ENCODE measurements at places on chromosomes 7 and 10. TPM values are rescaled to one million over a fixed set of nuclear protein-coding genes. Genes with fewer than 3 reads are reported as not detected.

GRCh38 chr7:14691034-14691433 is 211.5 kb downstream of the DGKB start:
- H3K36me3 ChIP-seq: no peaks in the 10 kb centered on the region
- H3K4me1 ChIP-seq: no peaks in the 10 kb centered on the region
- no peak for DNase-seq
- H3K4me3 ChIP-seq: no peak overlapping the region

GPR37 gene
- 1.8 TPM for total RNA-seq

ZFYVE27 gene
- 24.7 TPM for total RNA-seq

DNA sequence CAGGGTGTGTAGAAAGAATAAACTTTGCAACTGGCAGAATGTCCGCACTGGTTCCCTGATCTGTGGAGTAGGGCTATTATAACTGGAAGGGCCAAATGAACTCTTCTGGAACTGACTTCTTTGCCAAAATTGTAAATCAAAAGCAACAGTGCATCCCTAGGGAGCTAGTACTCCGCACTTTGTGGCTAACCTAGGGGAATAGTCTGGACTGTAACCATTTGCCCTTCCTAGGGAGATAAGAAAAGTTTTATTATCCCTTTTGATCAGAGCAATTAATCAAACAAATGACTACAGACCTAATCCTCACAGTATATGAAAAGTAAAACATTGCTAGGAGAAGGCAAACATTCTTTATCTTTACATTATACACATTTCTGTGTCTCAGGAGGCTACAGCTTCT is 45.5 kb upstream of the STEAP1B start:
- no peak overlapping the region for H3K4me3 ChIP-seq
- no peak overlapping the region for H3K27ac ChIP-seq
- no peaks in the 10 kb centered on the region for H3K36me3 ChIP-seq
- DNase-seq: no peak
- H3K27me3 ChIP-seq: no peaks in the 10 kb centered on the region
- H3K4me1 ChIP-seq: no peaks in the 10 kb centered on the region

CYP3A7 gene
- not detected for total RNA-seq

DNA sequence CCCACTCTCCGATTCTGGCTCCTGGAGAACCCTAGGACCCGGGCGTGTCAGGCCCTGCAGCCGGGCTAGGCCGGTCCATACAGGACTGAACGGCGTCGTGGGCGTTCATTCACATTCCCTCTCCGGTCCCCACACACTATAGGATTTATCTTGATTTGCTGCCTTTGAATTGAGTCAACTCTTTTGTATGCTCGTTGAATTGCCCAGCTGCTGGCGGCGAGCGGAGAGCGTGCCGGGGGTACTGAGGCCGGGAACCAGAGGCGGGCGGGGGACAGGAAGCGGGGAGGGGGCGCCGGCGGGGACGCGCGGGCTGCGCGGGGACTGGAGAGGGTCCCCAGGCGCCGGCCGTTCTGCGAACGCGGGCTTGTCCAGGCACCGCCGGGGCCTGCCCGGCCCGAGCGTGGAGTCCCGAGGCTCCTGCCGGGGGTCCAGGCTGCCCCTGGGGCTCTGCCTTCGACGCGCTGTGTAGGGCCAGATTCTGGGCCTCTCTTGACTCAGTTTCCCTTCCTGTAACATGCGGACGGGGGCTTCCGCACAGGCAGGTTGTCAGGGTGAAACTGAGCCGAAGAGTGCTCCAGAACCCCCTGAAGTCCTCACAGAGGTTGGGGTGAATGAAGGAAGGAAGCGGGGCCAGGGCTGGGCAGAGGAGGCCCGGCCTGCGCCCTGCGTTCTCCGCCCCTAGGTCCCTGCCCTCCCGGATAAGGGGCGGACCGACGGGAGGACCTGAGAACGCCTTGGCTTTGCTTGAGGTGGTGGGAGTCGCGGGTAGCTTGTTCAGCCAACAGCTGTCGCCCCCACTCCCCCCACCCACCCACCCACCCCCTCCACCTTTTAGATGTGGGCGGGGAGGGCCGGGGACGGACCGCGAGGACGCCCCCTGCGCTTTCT is 769 bp upstream of the ELFN1 start:
- H3K27ac ChIP-seq: no peak overlapping the region
- DNase-seq: no peak
- peaks cover 60% of the 10 kb centered on the region for H3K27me3 ChIP-seq
- H3K4me3 ChIP-seq: no peak overlapping the region
- H3K4me1 ChIP-seq: peaks cover 8% of the 10 kb centered on the region

TMEM26 gene
- not detected for total RNA-seq

DNA sequence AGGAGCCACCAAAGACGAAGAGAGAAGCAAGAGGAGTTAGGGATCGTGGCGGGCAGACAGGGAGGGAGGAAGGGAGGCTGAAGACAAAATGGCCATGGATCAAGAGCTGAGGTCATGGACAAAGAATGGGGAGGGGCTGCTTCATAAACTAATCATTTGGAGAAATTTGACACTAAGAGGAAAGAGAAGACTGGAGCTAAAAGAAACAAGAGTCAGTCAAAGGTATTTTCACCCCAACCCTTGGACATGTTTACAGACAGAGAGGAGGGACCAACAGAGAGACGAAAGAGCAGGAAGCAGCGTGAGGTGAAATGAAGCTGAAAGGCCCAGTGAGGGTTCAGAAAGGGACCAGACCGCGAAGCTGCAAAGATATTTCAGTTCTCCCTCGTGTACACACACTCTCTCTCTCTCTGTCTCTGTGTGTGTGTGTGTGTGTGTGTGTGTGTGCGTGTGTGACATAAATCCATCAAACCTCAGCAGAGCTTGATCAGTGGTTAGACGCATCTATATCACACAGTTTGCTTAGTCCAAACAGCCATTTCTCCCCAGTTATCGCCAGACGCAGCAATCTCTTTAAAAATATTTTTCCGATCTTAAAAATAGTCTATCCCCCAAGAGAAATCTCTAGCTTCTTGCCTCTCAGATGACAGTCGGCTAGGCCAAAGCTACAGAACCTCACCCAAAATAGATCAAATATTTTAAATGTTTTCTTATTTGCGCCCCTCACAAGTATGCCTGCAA is 12.5 kb upstream of the CALD1 start:
- no peak for DNase-seq
- no peaks in the 10 kb centered on the region for H3K36me3 ChIP-seq
- peaks cover 12% of the 10 kb centered on the region for H3K4me1 ChIP-seq
- no peak overlapping the region for H3K27ac ChIP-seq
- H3K27me3 ChIP-seq: no peaks in the 10 kb centered on the region

DNA sequence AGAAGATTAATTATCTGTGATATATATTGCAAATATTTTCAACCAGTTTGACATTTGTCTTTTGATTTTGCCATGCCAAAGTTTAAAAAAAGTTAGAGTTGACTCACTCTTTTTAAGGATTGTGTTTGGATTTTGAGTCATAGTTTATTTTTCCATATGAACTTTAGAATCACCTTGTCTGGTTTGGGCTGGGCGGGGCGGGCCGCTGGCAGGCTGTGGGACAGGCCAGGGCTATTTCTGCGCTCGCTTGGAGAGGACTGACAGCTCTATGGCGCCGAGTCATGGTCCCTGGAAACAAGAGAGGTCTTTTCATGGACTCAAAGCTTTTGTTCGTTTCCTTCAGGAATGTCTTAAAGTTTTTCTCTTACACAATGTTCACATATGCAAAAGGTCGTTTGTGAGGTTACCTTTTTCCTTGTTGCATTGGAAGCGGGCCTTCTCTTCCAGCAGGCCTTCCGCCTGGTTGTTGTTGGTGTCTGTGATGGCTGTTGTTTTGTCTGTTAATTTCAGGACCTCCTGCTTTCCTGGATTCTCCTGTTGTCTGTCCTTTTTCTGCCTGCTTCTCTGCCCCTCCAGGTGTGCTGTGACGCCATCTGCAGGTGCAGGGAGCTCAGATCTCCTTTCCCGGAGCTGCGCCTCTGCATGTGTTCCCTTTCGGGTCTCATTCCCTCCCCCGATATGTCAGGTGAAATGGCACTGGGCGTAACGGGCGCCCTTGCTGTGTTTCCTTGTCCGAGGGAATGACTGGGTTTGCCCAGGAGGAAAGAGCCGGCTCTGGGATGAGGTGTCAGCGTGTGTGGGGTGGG is 53.8 kb downstream of the INPP5A start:
- H3K4me3 ChIP-seq: peak overlapping the region; percentile 35
- no peaks in the 10 kb centered on the region for H3K36me3 ChIP-seq
- peak; percentile 82 for DNase-seq
- peak overlapping the region; percentile 67 for H3K27ac ChIP-seq
- peaks cover 26% of the 10 kb centered on the region for H3K4me1 ChIP-seq

LIPF gene
- not detected for total RNA-seq

PTPRZ1 gene
- 0.28 TPM for total RNA-seq

PNLIPRP2 gene
- total RNA-seq: not detected

DNA sequence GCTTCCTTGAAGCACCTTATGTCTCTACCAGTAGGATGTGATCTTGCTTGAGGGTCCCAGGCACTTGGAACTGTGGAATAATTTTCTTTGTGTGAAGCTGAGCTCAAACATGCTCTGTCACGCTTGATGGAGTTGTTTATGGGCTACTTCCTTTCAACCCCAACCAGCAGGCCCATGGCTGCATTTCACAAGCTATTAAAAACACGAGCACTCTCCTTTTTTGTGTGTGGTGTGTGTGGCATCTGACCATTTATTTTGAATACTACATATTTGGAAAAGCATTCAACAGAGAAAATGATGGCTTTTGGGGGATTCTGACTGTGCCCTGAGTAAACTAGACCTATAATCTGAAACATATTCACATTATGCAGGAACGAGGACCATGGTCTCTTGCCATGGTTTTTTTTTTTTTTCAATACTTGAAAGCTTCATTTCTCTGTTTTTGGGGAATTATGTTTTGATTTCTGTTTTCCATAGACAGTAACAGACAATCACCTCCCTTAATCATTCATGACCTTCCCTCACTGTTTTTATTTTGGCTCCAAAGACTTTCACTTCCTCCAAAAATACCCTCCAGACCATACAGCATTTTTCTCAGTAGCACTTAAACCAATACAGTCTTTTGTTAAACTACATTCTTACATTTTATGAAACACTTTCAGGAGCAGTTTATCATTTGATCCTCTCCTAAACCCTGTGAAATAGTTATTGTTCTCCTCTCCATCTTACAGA is 233.6 kb upstream of the BMPER start:
- H3K4me3 ChIP-seq: no peak overlapping the region
- H3K27ac ChIP-seq: no peak overlapping the region
- H3K27me3 ChIP-seq: no peaks in the 10 kb centered on the region
- DNase-seq: no peak

DNA sequence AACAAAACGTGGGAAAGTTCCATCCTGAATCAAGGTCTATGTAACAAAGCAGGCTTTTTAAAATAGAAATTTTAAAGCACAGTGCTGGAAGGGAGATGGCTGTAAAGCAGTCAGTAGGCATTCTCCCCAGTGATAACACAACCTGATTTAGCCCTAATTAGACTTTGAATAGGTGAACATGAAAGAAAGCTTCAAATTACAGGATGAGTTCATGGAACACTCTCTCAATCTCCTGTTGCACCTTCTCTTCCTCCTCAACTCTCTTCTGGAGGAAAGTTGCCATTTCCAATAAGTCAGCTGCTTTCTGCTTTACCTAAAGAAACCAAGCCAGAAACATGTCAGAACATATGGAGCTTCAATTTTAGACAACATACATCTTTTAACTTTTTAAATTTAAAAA is 20.1 kb downstream of the SFR1 start:
- H3K4me1 ChIP-seq: no peaks in the 10 kb centered on the region
- H3K36me3 ChIP-seq: no peaks in the 10 kb centered on the region
- no peak overlapping the region for H3K27ac ChIP-seq
- no peak for DNase-seq
- no peaks in the 10 kb centered on the region for H3K27me3 ChIP-seq

DNAJB6 gene
- 137 TPM for total RNA-seq
